Uterine smooth muscle cell (primary cell): ENCODE measurements at places on chromosomes 3 and 15. TPM values are rescaled to one million over a fixed set of nuclear protein-coding genes. Genes with fewer than 3 reads are reported as not detected.

CYP1A1 gene
- total RNA-seq, result 0.12 TPM in 1 of 2 replicates, not detected in the other

GOLGA8T gene
- not detected in 2 replicates for total RNA-seq

THAP10 gene
- total RNA-seq, result 2.0 and 4.6 TPM in 2 replicates

C3orf20 gene
- total RNA-seq, result not detected in 2 replicates

CCR9 gene
- not detected in 2 replicates for total RNA-seq

P2RY13 gene
- total RNA-seq, result not detected in 2 replicates
